ENCODE measurements at places on chromosomes 2 and 18.

GRCh38 chr2:12980817-12981216 lies 264.1 kb downstream of the TRIB2 start:
- no peak for DNase-seq

DNA sequence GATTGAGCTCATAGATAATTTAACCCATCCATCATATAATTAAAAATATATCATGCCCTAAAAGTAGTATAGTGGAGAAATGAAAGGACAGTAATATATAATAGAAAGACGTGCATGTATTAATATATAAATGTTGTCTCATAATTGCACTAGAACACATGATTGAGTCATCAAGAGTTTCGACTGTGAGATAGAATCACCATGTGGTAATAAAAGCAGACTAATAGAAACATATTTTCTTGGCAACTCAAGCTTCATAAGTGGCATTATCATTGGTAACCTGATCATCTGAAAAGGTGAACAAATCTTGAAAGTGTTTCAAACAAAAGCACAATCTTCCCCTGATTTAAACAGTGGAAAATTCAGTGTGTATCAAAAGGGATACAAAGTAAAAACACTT lies 188.8 kb downstream of the CYRIA start:
- no peak for DNase-seq

DNA sequence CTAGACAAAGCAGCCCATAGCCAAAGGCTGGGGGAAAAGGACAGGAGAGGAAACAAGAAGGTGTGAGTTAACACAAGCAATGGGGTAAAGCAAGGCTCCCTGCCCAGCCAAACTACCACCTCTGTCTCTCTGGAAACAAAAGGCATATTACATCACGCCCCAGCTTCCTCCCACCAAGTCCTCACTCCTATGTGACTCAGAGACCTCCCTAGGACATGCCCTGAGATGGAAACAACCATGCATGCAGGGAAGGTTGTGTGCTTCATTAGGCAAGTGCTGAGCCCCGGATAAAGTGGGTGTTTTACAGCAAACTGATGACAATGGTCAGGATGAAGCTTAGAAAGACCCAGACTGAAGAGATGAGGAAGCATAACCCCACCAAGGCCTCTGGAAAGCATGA lies 9.0 kb upstream of the ATRAID start:
- no peak for DNase-seq

GRCh38 chr18:47062471-47062870 lies 27.1 kb upstream of the ELOA2 start:
- DNase-seq = no peak

DNA sequence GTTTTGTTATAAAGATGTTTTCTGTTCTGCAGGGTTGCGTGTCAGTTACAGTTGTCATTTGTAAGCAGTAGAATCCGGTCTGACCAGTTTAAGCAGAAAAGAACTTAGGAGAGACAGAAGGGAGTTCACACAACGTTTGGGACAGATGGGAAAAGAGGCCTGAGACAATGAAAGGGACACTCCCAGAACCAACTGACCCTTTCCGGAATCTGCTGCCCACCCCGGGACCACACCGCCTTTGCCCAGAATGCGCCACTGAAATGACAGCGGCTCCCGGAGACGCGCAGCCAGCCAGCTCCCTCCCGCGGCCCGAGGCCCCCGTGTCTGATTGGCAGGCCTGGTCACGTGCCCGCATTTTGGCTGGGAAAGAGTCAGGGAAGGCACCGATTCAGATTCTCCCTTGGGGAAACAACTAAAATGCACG lies 244.6 kb downstream of the BCL2 start:
- DNase-seq = no peak
